ENCODE measurements at places on chromosomes 3 and 15. TPM values are rescaled to one million over a fixed set of nuclear protein-coding genes. Genes with fewer than 3 reads are reported as not detected.

- no peak for DNase-seq
These were observed 401.9 kb upstream of the CNTN4 start for GRCh38 chr3:1696669-1697275.

GNAT1 gene
- not detected for total RNA-seq

PP2D1 gene
- not detected for total RNA-seq

AQR gene
- 13.5 TPM for total RNA-seq

LTF gene
- 2.5 TPM for total RNA-seq

DNA sequence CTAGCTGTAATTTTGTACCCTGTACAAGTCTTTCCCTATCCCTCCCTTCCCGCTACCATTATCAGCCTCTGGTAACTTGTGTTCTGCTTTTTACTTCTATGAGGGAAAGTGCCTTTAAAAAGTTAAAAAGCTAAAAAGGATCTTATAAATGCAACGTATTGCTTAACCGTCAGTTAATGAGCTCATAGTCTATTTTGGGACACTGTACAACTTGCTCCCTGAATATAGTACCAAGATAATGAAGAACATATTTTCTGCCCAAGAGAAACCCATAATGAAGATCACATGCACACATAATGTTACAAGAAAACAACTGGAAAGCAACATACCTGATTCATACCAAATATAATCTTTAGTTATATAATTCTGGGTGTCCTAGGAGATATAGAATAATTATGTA lies 22.6 kb downstream of the ZIC1 start:
- no peak for DNase-seq
- H3K4me1 ChIP-seq, result no peaks in the 10 kb centered on the region
- no peak overlapping the region for H3K27ac ChIP-seq
- no peaks in the 10 kb centered on the region for H3K36me3 ChIP-seq

- no peak for DNase-seq
- H3K4me3 ChIP-seq, result no peak overlapping the region
- H3K27me3 ChIP-seq, result no peaks in the 10 kb centered on the region
- peaks cover 29% of the 10 kb centered on the region for H3K4me1 ChIP-seq
- peak overlapping the region; percentile 67 for H3K27ac ChIP-seq
These were observed 87.2 kb downstream of the SLCO3A1 start for GRCh38 chr15:91940496-91941381.

- no peak overlapping the region for H3K4me3 ChIP-seq
- no peak for DNase-seq
- H3K27ac ChIP-seq, result no peak overlapping the region
- H3K4me1 ChIP-seq, result no peaks in the 10 kb centered on the region
- no peaks in the 10 kb centered on the region for H3K27me3 ChIP-seq
- H3K36me3 ChIP-seq, result no peaks in the 10 kb centered on the region
These were observed 108.7 kb downstream of the BDH1 start for GRCh38 chr3:197447057-197447456.

GRCh38 chr3:41808618-41809017 lies 153.3 kb downstream of the ULK4 start:
- no peaks in the 10 kb centered on the region for H3K4me1 ChIP-seq
- H3K4me3 ChIP-seq, result no peak overlapping the region
- DNase-seq, result no peak
- H3K27me3 ChIP-seq, result no peaks in the 10 kb centered on the region
- H3K27ac ChIP-seq, result no peak overlapping the region

DNA sequence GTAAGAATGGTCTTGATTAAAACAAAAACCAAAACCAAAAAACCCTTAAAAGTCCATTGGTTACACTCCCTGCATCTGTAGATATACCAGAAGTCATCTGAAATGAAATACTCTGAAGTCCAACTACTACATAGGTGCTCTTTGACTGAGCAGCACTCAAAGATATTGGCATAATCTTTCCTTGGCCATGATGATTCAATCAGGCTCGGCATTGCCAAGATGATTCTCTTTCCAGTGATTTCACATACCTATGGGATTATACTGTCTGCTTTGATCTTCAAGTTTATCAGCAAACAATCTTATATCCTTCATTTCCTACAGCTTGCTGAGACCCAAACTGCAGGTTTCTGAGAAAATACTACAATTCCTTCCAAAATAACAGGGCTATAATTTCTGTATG lies 35.9 kb upstream of the DIPK2A start:
- DNase-seq, result no peak
- H3K27ac ChIP-seq, result no peak overlapping the region
- no peaks in the 10 kb centered on the region for H3K4me1 ChIP-seq

SLC12A1 gene
- total RNA-seq, result not detected
